ENCODE measurements at places on chromosomes 11 and 22. TPM values are rescaled to one million over a fixed set of nuclear protein-coding genes. Genes with fewer than 3 reads are reported as not detected.

DNA sequence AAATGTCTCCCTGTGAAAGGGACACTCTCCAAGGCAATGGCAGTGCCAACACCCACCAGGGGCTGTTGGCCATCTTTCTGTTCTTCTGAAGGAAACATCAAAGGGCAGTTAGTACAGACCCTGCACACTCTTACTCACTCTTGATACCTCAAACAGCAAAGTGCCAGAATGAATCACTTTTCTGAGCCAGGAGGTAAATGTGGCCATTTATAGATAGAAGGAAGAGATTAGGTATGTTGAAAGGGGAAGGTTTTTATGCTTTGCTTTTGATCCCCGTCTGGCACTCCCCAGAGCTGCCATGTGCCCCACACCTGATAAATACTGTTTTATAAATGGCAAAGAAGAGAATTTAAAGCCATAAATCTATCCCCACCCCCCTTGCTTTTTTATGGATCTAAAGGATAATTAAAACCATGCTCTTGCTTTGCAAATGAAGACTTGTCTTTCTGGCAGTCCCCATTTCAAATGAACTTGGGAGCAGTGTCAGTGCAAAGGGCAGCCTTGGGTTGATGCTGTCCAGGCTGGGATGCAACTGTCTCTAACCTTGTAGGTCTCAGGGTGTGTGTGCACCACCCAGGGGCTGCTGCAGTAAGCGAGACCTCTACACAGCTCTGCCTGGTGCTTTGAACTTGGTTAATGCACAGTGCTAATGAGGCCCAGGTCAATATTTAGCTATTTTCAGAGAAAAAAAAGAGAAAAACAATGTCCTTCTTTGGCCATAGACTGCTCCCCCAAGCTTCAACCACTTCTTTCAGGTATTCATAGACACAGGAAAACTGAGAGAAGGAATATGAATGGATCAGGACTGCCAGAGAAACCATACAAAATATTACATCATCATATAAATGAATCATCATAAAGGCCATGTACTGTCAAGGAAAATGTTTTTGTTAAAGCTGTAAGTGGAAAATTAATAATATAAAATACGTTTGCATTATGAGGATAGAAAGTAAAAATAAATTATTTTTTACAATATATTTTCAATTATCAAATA lies 207.5 kb downstream of the ETS1 start:
- DNase-seq: no peak

DNA sequence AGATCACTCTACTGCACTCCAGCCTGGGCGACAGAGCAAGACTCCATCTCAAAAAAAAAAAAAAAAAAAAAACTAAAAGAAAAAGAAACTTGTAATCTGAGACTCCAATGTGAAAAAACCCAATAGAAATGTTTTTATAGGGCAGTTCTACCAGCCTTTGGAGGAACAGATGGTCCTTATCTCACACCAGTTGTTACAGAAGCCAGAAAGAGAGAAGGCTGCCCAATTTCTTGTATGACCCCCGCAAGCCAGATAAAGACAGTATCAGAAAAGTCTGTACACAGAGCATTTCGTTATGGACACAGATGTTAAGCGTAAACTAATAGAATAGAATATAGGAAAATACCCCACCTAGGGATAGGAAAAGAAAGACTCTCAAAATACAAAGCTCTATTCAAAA lies 11.3 kb upstream of the TSGA10IP start:
- no peak for DNase-seq

DNA sequence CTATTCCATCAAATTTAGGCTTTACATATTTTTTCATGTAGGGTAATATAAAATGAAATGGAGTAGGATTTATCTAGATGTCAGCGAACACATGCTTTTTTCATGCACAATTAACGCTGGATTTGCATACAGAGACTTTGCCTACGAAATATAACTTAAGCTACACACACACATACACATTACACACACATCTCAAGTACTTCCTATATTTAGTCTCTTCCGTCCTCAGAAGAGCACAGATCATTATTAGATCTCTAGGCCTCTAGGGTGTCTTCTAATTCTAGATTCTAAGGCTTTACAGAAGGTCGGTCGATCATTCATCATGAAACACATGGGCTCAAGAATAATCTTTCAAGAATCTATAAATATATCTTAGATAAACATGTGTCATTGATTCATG lies 3.8 kb upstream of the MS4A13 start:
- DNase-seq: no peak

GRCh38 chr11:60840470-60841430 lies 1.2 kb upstream of the CCDC86 start:
- peak; percentile 18 for DNase-seq

GRCh38 chr11:121643479-121644186 lies 190.9 kb upstream of the SORL1-AS1 start:
- no peak for DNase-seq

DNA sequence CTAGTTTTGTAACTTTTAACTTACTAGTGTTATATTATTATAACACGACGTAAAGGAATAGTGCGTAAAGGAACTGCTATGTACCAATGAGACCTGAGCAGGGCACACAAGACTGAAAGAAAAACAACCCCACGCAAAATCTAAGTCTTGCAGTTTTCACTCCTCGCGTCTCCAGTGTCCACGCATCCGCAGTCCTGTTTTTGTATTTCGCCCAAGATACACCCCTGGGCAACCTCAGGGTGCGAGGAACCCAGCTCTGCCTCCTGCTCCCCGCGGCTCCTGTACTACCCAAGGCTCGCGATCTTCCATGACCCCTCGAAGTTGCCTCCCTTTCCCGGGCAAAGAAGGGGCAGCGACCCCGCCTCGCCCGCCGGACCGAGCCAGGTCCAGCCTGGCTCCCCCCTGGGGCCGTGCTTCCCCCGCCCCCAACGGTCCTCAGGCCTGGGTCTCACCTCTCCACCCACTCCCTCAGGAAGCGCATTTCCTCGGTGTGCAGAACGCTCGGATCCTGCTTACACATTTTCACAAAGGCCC lies 393 bp downstream of the ST13 start:
- peak; percentile 35 for DNase-seq

DNA sequence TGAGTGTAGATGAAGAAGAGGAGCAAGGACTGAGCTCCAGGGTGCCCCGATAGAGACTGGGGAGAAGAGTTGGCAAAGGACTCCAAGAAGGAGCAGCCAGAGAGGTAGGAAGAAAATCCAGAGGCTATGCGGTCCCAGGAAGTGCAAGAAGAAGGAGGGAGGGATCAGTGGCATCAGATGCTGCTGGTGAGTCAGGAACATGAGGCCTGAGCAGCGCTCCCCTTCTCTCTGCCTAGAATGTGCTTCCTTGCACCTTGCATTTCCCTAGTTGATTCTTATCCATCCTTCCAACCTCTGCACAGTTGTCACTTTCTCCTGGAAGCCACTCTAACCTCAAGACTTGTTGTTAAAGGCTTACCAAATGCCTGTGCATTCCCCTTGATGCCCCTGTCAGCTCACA lies 21.3 kb downstream of the KCNC1 start:
- no peak for DNase-seq

DNA sequence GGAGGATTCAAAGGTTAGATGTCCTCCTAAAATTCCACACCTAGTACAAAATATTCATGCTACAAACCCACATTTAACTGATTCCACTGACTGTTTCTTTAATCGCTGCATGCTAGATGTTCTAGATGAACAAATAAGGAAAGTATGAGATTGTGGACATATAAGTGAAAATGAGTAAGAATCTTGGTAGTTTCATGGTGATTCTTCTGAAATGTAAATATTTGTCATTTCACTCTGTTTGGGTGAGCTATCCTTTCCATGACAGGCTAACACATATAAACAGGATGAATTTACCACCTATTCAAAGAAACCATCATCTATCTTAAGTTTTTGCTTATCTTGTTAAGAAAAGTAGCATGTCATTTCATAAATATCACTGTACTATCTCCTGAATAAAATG lies 14.8 kb downstream of the OR5B3 start:
- no peak for DNase-seq

DNA sequence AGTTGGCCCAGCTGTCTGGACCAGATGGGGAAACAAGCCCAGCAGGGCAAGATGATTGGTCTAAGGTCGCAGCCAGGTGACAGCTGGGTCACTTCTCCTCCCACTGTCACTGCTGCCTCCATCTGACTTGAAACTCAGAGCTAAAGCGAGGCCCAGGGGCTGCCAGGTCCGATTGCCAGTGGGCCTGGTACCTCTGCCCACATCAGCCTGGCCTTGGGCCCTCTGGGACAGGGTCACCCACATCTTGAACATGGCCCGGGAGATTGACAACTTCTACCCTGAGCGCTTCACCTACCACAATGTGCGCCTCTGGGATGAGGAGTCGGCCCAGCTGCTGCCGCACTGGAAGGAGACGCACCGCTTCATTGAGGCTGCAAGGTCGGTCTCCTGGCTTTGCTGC lies 5.8 kb downstream of the SSH3 start:
- DNase-seq: no peak

DNA sequence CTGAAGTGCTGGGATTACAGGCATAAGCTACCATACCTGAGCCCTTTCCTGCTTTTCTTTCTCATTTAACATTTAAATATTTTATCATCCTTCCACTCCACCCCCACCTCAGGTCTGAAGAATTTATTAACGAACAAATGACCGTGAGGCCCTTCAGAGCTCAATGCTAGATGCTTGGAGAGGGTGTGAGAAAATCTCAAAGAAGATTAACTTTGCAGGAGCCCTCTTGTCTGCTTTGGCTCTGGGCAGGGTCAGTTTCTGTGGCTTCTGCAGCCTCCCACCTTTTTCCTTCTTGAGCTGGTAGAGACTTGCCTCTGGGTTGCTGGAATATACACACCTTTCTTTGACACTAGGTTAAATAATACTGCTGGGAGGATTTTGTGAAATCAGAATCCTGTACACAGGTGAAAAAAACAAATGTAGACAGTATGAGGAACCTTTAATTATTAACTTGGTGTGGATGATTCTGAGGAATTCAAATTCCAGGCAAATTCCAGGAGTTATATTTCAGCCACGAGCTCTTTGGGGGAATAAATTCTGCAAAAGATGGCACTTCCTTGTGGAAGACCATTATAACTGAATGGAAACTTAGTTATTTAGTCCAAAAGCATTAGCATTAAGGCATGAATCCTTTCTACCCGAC lies 3.4 kb upstream of the ZBTB44 start:
- DNase-seq: no peak

GRCh38 chr11:65857500-65857852 lies 504 bp downstream of the CFL1 start:
- DNase-seq: no peak

DNA sequence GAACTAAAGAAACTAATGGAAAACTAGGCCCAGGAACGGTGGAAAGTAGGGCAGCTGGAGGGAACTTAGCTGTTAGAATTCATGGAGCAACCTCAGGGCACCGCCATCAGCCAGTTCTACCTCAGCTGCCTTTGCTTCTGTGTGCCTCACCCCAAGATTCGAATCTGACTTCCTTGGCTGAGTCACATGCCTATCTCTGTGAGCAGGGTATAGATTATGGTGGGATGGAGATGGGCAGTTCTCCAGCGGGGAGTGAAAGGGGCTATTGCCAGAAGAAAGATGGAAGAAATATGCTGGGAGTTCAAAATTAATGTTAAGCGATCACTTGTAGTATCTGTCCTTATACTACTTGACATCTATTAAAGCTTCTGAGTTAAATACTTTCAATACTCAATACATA lies 18.9 kb upstream of the VWA5A start:
- DNase-seq: no peak

- peak; percentile 66 for DNase-seq
These were observed 130.1 kb downstream of the SOX6 start for GRCh38 chr11:16226245-16226644.

GRCh38 chr11:12482839-12483238 lies 105.5 kb downstream of the PARVA start:
- peak; percentile 92 for DNase-seq

DNA sequence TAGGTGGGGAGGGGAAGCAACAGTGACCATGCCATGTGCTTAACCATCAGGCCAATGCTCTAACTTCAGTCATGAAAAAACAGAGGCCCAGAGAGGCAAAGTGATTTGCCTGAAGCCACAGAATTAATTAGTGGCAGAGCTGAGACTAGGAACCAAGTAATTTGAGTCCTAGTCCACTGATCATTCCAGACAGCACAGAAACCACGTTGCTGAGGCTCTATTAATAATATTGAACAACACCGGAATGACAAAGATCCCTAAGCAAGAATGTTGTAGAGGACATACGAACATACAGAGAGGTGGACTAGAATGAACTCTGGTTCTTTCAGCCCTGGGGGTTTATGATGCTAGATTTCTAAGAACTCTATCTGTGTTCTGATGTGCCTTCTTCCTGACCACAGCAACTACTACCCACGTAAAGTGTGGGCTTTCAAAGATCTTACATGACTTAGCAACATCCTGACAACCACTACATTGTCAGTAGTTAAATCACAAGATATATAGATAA lies 92.3 kb downstream of the GAB2 start:
- no peak for DNase-seq

GRCh38 chr11:2843551-2843950 lies 42.0 kb downstream of the CDKN1C start:
- DNase-seq: no peak

DNA sequence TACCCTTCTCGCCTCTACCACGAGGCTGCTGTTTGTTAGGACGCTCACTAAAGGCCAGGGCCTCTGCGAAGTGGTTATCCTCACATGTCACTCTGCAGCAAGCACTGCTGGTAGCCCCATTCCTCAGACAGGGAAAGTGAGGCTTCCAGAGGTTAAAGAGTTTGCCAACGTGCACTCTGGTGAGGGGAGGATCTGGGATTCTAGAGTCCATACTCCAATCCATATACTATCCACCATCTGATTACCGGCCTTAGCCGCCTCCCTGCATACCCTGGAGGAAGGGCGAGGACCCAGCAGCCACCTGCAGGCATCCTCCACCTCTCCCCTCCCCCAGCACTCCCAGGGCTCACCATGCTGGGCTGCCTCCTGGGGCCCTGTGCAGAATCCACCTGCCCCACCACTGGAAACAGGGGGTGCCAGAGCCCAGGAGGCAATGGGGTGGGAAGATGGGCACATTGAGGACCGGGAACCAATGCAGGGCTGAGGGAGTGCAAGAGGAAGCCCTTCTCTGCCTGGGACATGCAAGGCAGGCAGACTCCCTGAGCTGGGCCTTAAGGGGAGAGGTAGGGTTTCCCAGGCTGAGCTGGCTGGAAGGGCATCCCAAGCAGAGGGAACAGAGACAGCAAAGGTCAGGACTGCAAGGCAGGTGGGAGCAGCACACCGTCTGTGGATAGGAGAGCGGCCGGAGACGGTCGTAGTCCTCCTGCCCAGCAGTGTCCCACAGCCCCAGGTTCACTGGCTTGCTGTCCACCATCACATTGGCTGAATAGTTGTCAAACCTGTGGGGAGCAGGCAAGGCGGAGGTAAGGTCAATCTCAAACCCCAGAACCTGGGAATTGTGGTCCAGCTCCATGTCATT lies 11.7 kb downstream of the RAC2 start:
- no peak for DNase-seq

GRCh38 chr11:57761301-57762234 lies at the start of gene CTNND1:
Gene CTNND1 (plus strand): TSS chr11:57761802. CDS start chr11:57791479, 29,677 bp downstream.
- DNase-seq: peak; percentile 93

Gene UCP3
- total RNA-seq: 3.5 TPM

Gene RHOD
- total RNA-seq: 67.2 TPM

Gene MMP8
- 0.45 TPM for total RNA-seq

Gene OR5J2
- not detected for total RNA-seq

Gene CDC42EP2
- total RNA-seq: 35.7 TPM

Gene MPZL2
- total RNA-seq: 40.3 TPM

Gene PGA5
- not detected for total RNA-seq

Gene ADAMTS15
- 11.2 TPM for total RNA-seq

Gene CHKB
- total RNA-seq: 55.9 TPM

Gene PPP6R2
- 103 TPM for total RNA-seq

Gene OR51I1
- total RNA-seq: 0.33 TPM

Gene INS
- total RNA-seq: not detected

Gene HORMAD2
- not detected for total RNA-seq

Gene TPBGL
- 0.79 TPM for total RNA-seq

Gene SERPIND1
- 2.6 TPM for total RNA-seq

Gene TEX12
- total RNA-seq: 0.33 TPM

Gene TRAF6
- total RNA-seq: 16.6 TPM

Gene GSTT2
- 1.9 TPM for total RNA-seq
